Stimulated activated CD4-positive, alpha-beta T cell treated with anti-CD3 and anti-CD28 coated beads, Interleukin-4, amount 100 ng/mL, for 48 hours (primary cell): ENCODE measurements at places on chromosomes 2 and 18.

DNA sequence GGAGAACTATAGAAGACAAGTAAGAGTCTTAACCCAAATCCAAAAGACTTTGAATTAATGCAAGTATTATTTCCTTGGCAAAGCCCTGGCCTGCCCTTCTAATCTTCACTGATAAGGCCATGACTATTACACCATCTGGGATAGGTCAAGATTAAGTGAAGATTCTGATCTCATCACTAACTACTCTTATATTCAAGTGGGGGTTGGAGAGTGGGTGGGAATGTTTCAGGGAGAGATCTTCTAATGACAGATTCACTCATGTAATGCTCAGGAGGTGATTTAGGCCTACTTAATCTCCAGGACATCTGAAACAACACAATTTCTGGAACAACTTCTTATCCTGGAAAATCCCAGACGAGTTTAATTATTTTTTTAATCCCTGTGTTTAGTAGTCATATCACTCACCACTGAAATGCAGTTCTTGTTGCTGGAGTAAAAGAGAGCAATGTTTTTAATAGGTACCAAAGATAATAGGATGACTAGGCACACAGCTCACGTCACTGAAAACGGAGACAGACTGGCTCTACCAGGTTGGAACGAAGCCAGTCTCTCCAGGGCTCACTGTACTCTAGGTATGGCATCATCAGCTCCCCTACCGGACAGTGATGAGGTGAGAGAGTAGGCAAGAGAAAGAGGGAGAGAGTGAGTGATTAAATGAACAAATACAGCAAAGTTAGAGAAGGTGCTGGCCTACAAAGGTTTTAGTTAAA is 133.1 kb downstream of the NCKAP5 start:
- no peak for DNase-seq

DNA sequence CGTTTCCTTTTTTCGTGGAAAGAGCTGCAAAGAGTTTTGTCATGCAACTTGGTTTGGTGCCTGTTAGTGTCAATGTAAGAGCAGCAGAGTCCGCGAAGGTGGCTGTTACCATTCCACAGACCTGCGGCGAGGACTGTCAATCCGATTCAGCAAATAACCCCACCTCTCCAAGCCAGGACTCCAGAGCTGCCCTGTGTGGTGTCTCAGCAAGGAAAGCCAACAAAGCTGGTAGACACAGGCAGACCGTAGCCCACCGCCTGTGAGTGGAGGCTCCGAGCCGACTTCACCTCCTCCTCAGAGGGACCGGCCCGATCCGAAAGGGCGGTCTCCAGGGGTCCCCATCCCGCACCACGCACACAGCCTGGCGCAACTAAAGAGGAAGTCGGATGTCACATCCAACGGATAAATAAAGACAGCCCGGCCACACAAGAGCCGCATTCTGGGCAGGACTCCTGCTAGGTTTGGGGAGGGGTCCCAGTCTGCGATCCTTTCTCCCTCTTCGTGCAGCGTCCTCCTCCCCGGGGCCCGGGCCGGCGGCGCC is 819 bp downstream of the ANKRD44 start:
- peak; percentile 32 for DNase-seq

DNA sequence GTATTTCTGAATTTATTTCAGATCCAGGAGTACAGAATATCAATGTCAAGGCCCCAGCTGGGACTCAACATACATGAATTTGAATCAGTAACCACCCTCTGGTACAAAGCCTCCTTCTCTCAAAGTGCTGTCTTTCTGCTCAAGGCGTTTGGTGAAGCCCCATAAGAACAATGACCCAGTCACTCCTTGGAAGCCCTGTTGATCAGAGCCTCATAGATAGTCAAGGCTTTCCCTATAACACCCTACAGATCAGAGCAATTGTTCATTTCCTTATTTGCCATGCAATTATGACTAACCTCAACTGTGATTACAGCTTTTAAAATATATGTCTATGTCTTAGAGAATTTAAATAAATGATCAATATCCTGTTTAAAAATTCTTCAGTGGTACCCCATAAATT is 159.1 kb upstream of the CREB1 start:
- no peak for DNase-seq

DNA sequence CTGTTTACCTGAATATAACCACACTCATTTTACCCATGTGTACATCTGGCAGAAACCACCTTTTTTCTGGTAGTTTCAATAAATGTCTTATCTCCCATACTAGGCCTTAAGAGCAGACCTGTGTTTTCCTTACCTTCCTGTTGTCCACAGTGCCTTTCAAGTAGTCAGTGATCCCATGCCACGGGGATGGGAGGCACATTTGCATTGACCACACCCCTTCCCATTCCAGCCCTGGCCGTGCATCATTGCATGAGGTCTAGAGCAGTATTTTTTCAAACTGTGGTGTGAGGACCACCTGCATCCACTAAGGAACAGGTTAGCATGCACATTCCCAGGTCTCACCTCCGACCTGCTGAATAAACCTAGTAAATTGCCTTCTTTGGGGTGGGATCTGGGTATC is 165.2 kb upstream of the FOSL2 start:
- no peak for DNase-seq

- no peak for DNase-seq
These were observed 46.9 kb upstream of the POMC start for GRCh38 chr2:25215232-25215631.

GRCh38 chr2:105872142-105872728 is 127.5 kb downstream of the NCK2 start:
- DNase-seq: no peak

DNA sequence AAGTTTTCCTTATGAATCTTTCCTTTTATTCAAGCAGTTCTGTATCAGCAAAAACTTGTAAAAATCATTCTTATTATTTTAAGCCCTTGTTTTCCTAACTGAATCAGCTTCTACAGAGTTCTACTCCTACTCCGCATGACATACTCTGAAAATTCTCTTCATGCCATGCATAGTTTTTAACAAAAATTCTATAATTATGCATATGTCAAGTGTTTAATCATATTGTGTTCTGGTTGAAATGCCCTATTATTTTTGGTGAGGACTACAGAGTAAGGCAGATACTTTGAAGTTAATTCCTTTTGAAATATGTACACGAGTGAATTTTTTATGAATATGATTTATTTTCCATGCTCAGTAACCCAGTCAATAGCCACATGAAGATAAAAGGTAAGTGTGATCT is 28.8 kb downstream of the ANKRD30B start:
- DNase-seq: no peak

- DNase-seq: no peak
These were observed 643 bp downstream of the PLCL1 start for GRCh38 chr2:197804758-197805714.

DNA sequence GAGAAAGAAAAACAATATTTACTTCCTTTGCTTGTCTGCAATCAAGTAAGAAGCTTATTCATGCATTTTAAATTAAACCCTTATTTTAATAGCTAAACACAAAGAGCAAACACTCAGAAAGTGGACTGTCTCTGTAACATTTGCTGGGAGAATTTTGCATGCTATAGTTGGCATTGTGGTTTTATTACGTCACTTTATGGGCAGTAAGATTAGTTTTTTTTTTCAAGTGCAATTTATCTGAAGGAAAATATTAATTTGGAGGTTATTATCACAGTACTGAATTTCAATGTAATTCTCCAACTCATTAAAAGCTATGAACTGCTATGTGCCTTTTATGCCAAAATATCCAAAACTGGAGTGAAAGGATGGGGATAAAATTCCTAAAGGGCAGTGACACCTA is 103.3 kb downstream of the TMEFF2 start:
- DNase-seq: no peak

GRCh38 chr2:207617011-207617671 is 8.1 kb downstream of the METTL21A start:
- no peak for DNase-seq

DNA sequence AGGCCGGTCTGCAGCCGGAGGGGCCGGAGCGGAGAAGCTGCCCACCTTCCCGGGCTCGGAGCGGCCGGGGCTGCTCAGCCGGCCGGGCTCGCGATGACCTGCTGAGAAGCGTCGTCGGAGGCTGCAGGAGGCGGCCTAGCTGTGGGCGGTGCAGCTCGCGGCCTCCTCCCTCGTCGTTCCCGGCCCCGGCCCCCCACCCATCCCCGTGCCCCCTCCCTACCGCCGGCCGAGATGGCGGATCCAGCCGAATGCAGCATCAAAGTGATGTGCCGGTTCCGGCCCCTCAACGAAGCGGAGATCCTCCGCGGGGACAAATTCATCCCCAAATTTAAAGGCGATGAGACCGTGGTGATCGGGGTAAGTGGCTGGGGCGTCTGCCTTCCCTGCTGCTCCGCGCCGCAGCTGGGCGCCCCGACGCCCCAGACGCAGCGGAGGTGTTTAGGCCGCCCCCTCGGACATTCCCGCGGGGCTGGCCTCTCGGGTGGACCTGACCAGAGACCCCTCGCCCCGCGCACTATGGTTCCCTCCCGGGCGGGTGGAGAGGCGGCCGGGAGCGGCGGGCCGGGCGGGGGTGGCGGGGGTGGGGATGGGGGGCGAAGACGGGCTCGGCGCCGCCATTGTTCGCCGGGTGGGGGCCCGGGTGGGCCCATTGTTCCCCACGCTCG is 492 bp downstream of the KIF5C start:
- DNase-seq: no peak
